ENCODE measurements at places on chromosomes 16 and 17. TPM values are rescaled to one million over a fixed set of nuclear protein-coding genes. Genes with fewer than 3 reads are reported as not detected.

DNA sequence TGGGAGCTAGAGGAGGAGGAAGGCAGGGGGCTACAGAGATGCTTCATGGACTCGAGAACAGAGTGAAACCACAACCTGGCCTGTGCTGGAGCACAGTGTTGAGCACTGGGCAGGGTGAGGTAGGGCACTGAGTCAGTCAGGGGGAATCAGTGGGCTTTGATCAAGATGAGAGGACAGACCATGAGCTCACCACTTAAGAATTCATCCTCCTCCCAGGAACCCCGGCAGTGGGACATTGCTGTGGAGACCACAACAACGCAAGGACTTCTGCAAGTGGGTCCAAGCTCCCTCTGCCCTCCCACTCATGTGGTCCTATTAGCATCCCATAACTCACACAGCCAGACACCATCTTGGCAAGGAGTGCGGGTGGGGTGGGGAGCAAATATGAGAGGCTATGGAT lies 1.7 kb upstream of the CES5A start:
- no peak for DNase-seq

- no peak for DNase-seq
These were observed 251.0 kb downstream of the CDH11 start for GRCh38 chr16:64870859-64871258.

- DNase-seq, result peak; percentile 34
These were observed 38.2 kb downstream of the KSR1 start for GRCh38 chr17:27494192-27495091.

GRCh38 chr17:79742951-79743476 lies 12.3 kb downstream of the ENPP7 start:
- DNase-seq, result no peak

DNA sequence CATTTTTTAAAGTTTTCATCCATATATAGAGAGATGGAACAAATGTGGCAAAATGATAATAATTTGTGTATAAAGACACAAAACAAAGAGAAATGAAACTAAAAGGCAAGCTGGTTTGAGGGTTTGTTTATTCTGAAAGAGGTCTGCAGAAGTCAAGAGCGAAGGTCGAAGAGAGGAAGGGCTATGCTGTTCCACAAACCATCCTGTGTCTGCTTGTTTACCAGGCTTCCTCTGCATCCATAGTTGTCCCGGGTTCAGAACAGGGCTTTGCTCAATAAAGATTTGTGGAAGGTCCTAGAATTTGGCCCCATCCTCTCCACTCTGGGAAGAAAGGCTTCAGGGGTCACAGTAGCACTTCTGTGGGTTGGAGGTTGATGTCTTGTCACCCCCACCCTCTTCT lies 2.4 kb upstream of the MARVELD3 start:
- DNase-seq, result no peak

DNA sequence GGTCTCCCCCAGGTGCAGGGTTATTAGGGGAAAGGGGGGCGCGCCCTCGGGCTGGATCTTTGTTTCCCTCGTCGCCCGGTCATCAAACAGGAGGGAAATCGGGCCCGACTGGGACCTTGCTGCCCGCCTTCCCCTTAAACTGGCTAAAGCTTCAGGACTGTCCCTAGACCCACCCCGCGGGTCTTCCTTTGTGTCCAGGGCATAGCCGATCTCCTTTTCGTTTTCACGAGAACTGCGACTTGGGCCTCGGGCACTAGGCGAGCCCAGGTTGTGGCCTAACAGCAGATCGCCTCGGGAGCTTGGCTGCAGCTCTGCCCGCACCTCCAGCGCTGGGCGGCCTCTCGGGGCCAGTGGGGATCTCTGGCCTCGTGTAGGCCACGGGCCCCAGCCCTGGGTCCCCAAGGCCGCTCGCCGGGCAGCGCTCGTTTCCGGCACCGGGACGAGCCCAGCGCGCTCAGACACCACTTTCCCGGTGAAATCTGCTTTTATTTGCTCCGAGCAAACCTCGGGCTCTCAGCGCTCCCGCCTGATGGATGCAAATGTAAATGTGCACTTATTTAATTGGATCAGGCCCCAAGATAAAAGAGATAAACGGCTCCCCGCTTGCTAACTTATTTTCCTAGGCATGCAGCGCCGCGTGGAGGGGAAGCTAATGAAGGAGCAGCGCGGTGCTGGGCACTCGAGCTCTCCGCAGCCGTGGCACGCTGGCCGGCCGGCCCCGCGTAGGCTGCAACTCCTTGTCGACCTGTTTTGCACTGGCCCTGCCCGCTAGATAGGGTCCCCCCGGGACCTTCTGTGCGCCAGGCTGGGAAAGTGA lies 7.8 kb downstream of the IRX5 start:
- no peak for DNase-seq

- DNase-seq, result no peak
These were observed 42.1 kb downstream of the ITGAM start for GRCh38 chr16:31301708-31302400.

- DNase-seq, result no peak
These were observed 17.5 kb downstream of the SOCS1 start for GRCh38 chr16:11238272-11239202.

GRCh38 chr17:66580184-66580955 lies 254.5 kb upstream of the CACNG5 start:
- no peak for DNase-seq

GRCh38 chr17:489758-490329 lies 137.2 kb upstream of the RPH3AL start:
- peak; percentile 16 for DNase-seq

GRCh38 chr16:10878644-10879501 lies 1.9 kb downstream of the CIITA start:
- DNase-seq, result no peak

DNA sequence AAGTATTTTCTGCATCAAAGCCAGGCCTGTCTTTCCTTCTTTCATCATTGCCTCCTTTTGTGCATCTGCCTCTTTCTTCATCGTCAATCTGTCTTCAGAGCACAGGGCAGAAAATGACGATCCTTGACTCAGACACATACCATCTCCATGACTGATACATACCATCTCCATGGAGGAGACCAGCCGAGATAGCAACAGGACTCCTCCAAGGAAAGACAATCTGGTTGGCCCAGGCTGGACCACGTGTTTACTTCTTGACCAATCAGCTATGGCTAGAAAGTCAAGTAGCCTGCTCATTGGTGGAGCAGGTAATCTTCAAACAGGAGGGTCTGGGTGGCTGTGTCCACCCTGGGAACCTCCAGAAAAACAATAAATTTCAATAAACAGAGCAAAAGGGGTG lies 164.6 kb downstream of the CPPED1 start:
- DNase-seq, result no peak

- DNase-seq, result no peak
These were observed 13.7 kb upstream of the BCO1 start for GRCh38 chr16:81224824-81225223.

GRCh38 chr17:75843577-75844529 lies at the start of gene UNC13D:
UNC13D (minus strand) TSS chr17:75844404; CDS start chr17:75844337, 67 bp downstream.
- DNase-seq, result no peak

- no peak for DNase-seq
These were observed 9.8 kb upstream of the IL17C start for GRCh38 chr16:88628512-88628974.

- no peak for DNase-seq
These were observed 101.9 kb upstream of the COX10 start for GRCh38 chr17:13967416-13967815.

GRCh38 chr17:36861531-36861930 lies 75.7 kb upstream of the LHX1 start:
- no peak for DNase-seq

- DNase-seq, result no peak
These were observed 2.4 kb downstream of the APOBR start for GRCh38 chr16:28496844-28497243.

GRCh38 chr16:16045879-16046278 lies 96.5 kb downstream of the ABCC1 start:
- DNase-seq, result no peak

DNA sequence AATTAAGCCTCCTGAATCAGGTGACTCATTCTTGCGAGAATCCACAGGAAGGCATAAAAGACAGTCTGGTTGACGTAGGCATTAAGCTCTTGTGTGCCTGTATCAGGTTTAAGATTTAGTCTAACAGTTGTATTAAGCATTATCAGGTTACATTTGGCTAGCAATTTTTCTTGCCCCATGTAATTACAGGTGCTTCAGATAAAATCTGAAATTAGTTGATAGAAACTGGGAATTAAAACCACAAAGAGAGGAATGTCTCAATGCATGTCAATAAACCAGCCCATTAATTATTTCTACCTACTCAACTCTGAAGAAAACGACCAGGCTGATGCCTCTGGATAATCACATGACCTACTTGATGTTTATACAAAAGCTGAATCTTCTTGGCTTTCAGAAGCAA lies 217.2 kb downstream of the CA10 start:
- no peak for DNase-seq

DNA sequence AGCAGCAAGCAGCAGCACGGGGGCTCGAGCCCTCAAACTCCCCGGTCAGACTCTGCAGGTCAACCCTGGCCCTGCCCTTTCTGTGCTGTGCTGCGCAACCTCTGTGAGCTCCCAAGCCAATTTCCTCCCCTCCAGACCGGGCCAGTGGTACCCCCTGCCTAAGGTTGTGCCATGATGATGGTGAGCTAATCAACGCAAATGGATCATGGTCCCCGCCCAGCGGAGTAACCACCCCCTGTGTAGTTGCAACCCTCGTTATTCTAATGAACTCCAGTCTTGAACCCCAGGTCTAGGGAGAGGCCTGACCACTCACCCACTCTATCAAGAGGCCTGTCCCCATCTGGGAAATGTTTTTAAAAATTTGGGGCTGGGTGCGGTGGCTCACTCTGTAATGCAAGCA lies 201.8 kb upstream of the FOXF1 start:
- no peak for DNase-seq

GRCh38 chr16:75732871-75733270 lies 6.6 kb upstream of the CPHXL start:
- DNase-seq, result no peak

GRCh38 chr17:57968456-57968855 lies 13.2 kb upstream of the CUEDC1 start:
- no peak for DNase-seq

GRCh38 chr16:85869785-85870558 lies 29.0 kb upstream of the IRF8 start:
- no peak for DNase-seq

GRCh38 chr16:17409894-17410293 lies 60.9 kb downstream of the XYLT1 start:
- no peak for DNase-seq

DNA sequence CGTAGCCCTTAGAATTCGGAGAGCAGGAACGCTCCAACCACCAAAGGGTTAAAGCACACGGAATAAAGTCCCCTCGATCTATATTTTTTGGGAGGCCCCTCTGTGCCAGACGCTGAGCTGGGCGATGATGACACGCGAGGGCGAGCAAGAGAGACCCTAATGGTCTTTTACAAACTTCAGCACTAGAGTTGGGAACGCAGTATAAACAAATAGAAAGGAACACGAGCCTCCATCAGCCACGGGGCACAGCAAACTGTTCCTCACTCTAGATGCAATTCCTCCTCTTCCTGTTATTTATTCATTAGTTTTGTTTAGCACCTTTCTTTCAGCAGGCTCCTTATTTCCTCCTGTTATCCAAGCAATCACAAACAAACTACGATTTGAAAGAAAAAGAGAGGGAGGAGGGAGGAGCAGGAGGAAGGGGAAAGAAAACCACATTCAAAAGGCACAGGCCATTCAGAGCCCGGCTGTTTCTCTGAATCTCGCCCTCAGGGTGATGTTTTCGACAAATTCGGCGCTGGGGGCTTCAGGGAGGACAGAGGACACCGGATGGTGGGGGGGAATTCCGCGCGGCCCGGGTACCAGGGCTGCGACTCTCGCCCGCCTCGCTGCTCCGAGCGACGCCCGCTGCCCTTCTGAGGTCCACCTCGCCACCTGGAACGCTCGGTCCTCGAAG lies 1.6 kb downstream of the TOX3 start:
- DNase-seq, result no peak

DNA sequence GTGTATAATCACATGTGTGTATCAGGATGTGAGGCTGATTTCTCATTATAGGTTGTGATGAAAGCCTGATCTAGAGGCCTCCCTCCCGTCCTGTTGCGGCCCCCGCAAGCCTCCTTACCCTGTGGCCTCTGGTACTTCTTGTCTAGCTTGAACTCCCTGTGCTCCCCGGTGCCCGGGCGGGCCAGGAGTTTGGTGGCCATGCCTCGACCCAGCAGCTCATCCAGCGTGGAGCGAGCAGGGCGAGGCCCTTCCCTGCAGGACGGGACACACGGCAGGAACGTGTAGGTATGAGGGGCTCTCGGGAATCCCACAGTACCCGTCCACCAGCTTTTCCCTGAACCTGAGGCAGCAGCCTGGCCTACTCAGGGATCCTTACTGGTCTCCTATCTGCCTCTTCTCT lies 14.9 kb downstream of the FBF1 start:
- DNase-seq, result no peak

- DNase-seq, result no peak
These were observed 27.4 kb downstream of the CEP95 start for GRCh38 chr17:64534187-64534586.

GRCh38 chr16:66551788-66552285 lies 539 bp upstream of the CKLF start:
- no peak for DNase-seq

DNA sequence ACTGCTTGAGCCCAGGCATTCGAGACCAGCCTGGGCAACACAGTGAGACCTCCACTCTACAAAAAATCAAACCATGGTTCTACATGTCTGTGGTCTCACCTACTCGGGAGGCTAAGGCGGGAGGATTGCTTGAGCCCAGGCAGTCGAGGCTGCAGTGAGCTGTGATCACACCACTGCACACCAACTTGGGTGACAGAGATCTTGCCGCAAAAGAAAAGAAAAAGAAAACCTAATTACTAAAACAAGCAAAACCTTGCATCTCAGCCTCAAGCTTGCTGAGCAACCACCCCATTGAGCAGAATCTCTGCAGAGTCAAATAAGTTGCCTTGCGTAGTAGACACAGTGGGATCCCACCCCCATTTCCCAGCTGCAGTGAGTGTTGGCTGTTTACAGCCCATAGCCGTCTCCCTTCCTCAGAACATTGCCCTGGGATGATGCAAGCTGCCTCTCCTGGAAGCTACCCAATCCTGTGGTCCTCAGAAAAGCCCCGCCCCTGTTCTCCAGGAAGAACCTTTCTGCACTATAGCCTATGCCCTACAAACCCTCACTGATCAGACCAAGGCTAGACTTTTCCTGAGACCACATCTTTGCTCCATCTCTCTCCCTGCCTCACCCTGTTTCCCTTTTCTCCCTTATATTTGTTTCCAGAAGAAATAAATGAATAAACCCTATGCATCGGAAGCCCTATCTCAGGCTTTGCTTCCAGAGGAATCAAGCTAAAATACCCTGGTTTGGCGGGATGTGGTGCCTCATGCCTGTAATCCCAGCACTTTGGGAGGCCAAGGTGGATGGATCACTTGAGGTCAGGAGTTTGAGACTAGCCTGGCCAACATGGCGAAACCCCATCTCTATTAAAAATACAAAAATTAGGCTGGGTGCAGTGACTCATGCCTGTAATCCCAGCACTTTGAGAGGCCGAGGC lies 16.7 kb upstream of the ERN2 start:
- DNase-seq, result no peak

- no peak for DNase-seq
These were observed 9.8 kb upstream of the MED9 start for GRCh38 chr17:17467016-17467415.

GRCh38 chr17:64240741-64241347 lies 22.2 kb downstream of the TEX2 start:
- DNase-seq, result no peak

Gene HSPB9
- total RNA-seq, result not detected

Gene CLEC19A
- not detected for total RNA-seq

Gene CCL4
- total RNA-seq, result not detected

Gene FKBP10
- total RNA-seq, result 155 TPM

Gene KCNJ18
- not detected for total RNA-seq

Gene NUP85
- 86.9 TPM for total RNA-seq

Gene ALDH3A1
- 1.0 TPM for total RNA-seq

Gene CDC27
- 79.1 TPM for total RNA-seq

Gene SOST
- 0.42 TPM for total RNA-seq

Gene NAGS
- 0.89 TPM for total RNA-seq

Gene MIEN1
- total RNA-seq, result 43.4 TPM

Gene TSPAN10
- 4.0 TPM for total RNA-seq
